Memory B cell (primary cell): ENCODE measurements at places on chromosomes 6 and 20.

GRCh38 chr6:135323979-135324378, 142.9 kb downstream of the MYB start:
- no peak for DNase-seq

DNA sequence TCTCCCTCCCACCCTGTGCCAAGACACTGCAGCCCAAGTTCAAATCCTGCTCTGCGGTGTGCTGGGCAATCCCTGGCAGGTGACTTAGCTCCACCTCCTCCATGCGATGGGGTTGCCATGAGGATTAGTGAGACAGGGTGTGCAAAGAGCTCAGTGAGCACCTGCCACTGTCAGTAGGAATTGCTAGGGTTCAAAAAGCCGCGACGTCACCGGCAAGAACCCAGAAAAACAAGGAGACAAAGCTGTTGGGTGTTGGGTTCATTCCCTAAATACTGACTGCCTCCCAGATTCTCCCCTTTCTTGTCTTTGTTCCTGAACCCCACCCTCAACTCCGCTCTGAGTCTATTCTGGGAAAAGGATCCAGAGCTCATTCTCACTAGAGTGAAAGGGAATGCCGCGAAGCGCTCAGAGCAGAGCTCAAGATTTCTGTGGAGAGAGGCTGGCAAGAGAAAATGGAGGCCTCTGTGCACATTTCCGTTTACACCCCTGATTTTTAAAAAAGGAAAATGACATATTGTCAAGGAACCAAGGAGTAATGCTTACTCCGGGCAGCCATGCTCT, 13.3 kb downstream of the PMEPA1 start:
- no peak for DNase-seq

GRCh38 chr20:60888771-60889170, 363.3 kb upstream of the CDH4 start:
- no peak for DNase-seq

- no peak for DNase-seq
Measured at GRCh38 chr6:22062807-22063408, 233.9 kb downstream of the PRL start.

DNA sequence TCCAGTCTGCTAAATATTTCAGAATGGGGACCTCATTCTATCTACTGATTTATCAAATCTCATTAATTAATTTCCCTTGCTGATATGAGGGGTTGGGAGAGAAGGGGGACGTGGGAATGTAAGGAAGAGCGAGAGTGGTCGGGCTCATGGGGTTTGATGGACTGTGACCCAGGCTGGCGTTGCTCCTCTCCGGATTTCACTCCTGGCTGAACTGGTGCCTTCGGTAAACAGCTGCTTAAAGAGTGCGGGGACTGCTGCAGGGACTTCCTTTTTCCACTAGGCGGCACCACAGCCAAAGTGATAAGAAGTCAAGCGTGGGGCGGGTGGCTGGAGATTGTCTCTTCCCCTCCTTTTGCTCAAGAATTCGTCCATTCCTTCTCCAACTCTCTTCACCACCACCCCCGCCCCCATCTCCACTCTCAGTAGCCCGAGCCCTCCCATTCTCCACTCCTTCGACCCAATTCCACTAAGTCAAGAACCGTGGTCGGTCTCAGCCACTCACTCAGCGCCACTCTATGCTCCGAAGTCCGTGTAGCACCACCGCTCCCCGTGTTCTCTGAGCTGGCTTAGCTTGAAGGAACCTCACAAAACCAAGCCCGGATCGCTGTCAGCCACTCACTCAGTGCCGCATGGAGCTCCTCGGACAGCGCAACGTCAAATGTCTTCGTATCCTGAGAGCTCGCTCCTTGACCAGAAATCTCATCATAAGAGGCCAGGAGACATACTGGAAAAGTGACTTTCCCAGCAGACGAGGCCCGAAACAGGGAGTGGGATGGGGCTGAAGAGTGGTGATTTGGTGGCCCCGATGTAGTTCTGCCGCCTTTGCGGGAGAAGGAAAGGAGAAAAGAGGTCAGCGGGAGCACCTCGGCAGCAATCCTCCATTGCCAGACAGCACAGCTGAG, 9.7 kb downstream of the TRIM31 start:
- DNase-seq: peak; percentile 83

DNA sequence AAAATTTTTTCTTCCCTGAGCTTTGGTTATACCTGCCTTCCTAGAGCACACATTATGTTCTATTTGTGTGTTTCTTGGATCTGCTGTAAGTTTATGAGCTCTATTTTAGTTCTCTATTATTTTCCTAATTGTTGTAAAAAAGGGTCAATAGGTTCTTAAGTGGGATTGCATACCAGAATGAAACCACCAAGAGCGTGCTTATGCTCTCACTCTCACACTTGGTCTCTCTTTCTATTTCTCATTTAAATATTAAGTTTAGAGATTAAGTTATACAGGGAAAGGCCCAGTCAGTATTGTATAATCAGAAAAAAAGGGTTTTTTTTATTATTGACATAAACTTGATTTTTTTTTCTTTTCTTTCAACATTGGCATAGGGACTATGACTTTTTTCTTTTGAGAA, 96.8 kb downstream of the RIMS1 start:
- DNase-seq: no peak

DNA sequence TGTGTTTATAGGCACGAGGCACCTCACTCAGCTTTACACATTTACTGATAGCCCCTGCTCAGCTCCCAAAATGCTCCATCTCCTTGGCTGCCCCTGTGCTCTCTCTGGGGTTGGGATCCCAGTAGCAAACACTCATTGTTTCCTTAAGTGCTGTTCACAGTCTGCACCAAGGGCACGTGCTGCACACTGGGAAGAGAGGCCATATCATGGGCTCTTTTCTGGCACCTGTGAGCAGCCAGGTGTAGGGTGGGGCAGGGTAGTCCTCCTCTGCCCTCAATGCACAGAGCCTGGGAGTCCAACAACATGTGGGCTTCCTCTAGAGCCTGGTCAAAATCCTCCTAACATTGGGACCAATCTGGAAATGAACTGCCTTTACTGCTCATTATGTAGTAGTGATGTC, 67.9 kb downstream of the BANF2 start:
- DNase-seq: no peak

DNA sequence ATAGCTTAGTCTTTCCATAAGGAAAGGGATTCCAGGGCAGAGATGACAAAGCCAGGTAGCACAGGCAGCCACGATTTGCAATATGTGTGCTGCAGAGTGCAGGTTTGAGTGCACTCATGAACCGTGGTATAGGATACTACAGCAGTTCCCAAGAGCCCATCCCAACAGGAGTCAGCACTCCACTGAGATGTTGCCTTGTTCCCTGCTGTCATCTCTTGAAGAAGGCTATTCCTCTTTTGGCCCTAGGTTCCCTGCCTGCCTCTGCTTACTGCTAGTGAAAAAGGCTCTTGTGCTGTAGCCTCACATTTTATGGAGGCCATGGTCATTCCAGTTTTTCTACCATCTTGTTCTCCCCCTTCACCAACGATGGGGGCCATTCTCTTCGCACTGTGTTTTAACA, 40.2 kb downstream of the RALY start:
- no peak for DNase-seq

DNA sequence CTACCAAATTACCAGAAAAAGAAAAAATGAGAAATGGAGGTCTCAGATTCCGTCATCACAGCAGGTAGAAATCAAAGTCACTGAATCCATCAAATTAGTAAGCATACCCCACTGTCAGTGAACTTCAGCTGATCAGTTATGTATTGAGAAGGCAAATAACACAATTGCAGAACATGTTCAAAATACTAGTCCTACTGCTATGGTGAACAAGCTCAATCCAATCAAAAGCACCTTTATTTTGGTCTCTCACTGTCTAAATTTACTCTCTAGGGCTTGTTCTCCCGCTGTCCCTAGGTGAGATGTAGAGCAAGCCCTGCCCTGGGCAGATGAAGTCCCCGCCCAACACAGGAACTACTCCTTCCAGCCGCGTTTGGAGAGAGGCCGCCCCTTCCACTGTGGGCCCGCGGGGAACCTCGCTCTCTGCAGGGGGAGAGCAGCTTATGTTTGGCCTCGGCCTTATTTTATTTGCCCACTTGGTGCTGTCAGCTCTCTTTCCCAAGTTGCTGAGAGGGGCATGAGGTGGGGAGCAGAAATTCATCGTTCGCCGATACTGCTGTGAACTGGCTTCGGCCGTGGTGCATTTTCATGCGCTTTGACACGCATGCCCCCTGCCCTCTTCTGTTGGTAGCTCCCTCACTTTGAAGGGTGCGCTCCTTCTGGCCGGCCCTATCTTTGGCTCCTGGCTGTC, 14.3 kb upstream of the MAP1LC3A start:
- no peak for DNase-seq

DNA sequence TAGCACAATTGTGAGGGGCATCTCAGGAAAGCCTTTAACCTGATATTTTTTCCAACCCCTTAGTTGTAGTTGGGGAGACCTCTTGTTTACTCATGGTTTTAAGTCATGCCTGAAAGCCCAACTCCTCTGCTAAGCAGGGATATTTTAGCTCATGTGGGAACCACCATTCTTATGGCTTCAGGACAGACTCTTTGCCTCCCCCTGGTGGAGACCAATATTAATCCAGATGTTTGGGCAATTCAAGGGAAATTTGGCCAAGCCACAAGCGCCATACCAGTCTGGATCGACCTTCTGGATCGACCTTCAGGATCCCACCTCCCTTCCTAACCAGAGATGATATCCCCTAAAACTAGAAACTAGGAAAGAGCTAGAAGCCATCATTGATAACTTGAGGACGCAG, 211.2 kb downstream of the C6orf118 start:
- no peak for DNase-seq

DNA sequence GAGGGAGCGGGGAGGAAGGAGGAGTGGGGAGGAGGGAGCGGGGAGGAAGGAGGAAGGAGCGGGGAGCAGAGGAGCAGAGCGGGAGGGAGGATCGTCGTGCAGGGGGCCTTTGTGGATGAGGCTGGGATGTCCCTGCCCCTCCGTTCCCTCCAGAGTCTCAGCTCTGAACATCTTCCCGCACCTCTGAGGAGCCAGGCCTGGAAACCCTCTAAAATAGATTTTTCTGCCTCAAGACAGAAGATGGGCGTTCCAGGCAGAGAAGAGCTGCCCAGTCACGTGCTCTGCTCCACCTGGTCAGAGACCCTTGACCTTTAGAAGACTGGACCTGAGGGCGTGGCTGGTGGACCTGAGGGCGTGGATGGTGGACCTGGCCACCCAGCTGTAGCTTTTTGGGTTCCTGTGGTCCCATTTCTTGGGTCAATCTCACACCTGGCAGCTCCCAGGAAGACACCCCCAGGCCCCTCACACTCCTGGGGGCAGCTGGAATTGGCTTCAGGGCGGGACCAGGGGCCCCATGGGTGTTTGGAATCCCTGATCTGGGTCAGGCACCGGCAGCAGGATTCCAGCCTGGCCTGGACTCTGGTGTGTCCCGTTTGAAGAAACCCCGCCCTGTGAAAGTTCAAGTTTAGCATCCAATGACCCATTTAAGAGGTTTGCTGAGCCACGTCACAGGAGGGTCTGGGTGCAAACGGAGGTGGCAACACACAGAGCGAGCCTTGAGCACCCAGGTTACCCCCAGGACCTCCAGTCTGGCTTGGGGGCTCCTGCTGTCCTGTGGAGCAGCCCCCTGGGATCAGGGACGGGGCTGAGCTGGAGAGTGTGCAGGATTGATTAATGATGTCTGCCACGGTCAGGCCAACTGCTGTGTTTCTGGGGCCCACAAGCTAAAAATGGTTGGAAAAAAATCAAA, 96.9 kb upstream of the BHLHE23 start:
- DNase-seq: no peak

- DNase-seq: no peak
Measured at GRCh38 chr6:48766349-48766748, 655.4 kb upstream of the PTCHD4 start.

GRCh38 chr6:159788753-159789376, 537 bp downstream of the TCP1 start:
- DNase-seq: no peak

DNA sequence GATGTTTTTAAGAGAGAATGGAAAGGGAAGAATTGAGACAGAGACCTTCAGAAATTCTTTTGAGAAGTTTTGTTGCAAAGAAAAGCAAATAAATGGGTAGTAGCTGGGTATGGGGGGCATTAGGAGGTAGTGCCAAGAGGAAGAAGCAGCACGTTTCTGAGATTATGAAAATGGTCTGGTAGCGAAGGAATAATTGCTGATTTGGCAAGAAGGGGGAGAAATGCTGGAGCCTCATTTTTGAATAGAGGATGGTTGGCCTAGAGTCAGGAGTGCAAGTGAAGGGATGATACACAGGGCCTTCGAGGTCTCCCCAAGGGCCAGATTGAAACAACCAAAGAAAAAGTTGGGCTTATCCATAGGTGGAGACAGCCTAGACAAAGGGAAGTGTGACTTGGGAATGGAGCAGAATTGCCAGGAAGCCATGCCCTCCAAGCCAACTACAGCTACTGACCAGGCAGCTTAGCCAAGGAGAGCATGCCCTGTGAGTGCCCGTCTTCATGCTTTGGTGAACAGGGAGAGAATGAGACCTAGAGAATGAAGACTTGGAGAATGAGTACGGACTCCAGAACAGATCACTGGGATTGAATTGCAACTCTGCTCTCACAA, 14.2 kb upstream of the TBC1D7 start:
- no peak for DNase-seq

GRCh38 chr20:1809611-1810510, 85.3 kb upstream of the SIRPA start:
- DNase-seq: no peak

GRCh38 chr6:89348372-89348771, 4.2 kb downstream of the UBE2J1 start:
- no peak for DNase-seq

DNA sequence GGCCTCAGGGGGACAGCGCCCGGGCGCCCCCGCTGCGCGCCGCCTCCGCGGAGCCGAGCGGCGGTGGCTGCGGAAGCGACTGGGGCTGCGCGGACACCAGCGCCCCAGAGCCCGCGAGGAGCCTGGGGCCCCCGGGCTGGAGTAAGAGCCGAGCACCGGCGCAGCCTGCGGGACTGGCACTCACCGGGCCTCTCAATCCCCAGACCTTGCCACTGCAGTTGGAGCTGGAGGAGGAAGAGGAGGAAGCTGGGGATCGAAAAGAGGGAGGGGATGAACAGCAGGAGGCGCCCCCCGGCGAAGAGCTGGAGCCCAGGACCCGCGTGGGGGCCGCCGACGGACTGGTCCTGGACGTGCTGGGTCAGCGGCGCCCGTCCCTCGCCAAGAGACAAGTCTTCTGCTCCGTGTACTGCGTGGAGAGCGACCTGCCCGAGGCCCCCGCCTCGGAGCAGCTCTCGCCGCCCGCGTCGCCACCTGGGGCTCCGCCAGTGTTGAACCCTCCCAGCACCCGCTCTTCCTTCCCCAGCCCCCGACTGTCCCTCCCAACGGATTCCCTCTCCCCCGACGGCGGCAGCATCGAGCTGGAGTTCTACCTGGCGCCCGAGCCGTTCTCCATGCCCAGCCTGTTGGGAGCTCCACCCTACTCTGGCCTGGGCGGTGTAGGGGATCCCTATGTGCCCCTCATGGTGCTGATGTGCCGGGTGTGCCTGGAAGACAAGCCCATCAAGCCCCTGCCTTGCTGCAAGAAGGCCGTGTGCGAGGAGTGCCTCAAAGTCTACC, 590 bp downstream of the RNF217 start:
- no peak for DNase-seq

DNA sequence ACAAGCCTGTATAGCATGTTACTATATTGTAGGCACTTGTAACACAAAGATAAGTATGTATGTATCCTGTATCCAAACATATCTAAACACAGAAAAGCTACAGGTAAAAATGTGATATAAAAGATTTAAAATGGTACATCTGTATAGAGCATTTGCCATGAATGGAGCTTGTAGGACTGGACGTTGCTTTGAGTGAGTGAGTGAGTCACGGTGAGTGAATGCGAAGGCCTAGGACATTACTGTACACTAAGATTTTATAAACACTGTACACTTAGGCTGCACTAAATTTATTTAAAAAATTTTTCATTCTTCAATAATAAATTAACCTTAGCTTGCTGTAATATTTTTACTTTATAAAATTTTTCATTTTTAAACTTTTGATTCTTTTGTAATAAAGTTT, 136.9 kb downstream of the NKAIN2 start:
- DNase-seq: no peak

GRCh38 chr6:69957985-69958559, 91.7 kb downstream of the COL19A1 start:
- DNase-seq: no peak
